ENCODE measurements at places on chromosomes 2 and 18.

DNA sequence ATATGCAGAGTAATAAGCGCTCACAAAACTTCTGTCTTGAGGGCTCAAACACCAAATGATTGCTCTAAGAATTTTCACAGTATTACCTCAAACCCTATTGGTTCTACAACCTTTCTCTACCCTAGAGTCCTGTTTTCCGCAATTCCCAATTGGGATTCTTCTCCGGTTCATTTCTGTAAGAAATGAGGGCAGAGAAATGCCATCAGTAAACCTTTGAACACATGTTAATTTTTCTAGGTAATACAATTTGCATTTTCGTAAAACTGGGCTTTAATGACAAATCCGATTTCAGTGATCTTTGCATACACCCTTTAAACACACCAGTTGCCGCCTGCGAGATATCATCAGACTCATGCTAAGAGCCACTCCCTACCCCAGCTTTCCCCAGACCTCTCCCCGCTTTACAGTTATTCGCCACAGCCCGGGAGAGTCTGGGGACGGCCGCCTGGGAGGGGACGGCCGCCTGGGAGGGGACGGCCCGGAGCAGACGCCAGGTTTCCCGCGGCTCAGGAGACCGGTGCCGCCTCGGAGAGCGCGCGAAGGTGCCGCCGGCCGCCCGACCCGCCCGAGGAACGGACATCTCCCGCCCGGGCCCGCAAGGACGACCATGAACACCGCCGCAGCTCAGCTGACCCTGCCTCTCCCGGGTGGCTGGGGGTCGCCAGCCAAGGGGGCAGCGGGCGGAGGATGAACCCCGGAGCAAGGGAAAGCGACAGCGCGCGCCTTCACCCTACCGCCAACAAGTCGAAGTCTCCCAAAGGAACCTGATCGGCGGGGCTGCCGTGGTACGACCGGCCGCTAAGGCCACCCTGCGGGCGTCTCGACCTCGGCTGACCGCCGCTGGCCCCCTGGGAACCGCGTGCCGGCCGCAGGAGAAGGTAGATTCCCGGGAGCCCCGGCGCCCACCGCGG is 463 bp downstream of the SMC6 start:
- DNase-seq: peak; percentile 49

GRCh38 chr2:26317377-26318105 is 28.4 kb upstream of the SELENOI start:
- no peak for DNase-seq

- DNase-seq: no peak
Observed at GRCh38 chr18:53911200-53911599, 313.3 kb downstream of the MBD2 start.

DNA sequence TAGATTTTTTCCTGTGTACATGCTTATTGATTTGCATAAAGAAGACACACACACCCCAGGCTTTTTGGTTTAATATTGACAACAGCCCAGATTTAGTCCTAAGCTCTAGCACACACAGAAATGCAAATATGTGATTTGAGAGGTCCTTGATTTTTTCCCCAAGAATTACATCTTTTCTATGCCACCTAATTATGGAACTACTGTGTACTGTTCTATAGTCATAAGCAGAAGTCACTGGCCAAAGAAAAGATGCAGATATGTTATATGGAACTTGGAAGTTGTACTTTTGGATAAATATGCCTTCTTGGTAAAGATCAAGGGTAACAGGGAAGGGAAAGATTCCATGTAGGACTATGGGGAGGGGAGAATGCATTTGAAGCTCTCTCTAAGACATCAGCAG is 105.6 kb downstream of the SETBP1 start:
- no peak for DNase-seq

- no peak for DNase-seq
Observed at GRCh38 chr18:9982711-9983110, 68.9 kb downstream of the VAPA start.

GRCh38 chr2:119888680-119889079 is 124.2 kb upstream of the EPB41L5 start:
- no peak for DNase-seq

GRCh38 chr18:44916429-44917207 is 235.9 kb downstream of the SETBP1 start:
- DNase-seq: no peak

Measured in HEK293T (cell line).